ENCODE measurements at places on chromosomes 1 and 21. TPM values are rescaled to one million over a fixed set of nuclear protein-coding genes. Genes with fewer than 3 reads are reported as not detected.
A peak's percentile ranks its signal among the peaks of the same experiment; 100 is the strongest.

DNA sequence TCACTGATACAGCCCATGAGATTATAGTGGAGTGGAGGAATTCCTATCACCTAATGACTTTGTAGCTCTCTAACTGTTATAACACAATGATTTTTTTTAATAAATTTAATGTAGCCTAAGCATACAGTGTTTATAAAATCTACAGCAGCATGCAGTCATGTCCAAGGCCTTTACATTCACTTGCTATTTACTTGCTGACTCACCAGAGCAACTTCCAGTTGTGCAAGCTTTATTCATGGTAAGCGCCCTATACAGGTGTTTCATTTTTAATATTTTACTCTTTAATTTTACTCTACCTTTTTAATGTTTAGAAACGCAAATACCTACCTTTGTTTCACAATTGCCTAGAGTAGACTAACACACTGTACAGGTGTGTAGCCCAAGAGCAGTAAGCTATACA lies 1652.2 kb downstream of the BRINP3 start:
- H3K27ac ChIP-seq, result no peak overlapping the region
- H3K27me3 ChIP-seq, result no peaks in the 10 kb centered on the region
- H3K36me3 ChIP-seq, result no peaks in the 10 kb centered on the region
- no peak for DNase-seq
- H3K4me1 ChIP-seq, result no peaks in the 10 kb centered on the region

- peaks cover 15% of the 10 kb centered on the region for H3K27me3 ChIP-seq
- H3K4me3 ChIP-seq, result no peak overlapping the region
- H3K4me1 ChIP-seq, result no peaks in the 10 kb centered on the region
- H3K27ac ChIP-seq, result no peak overlapping the region
These were observed 18.0 kb upstream of the OLIG2 start for GRCh38 chr21:33007747-33008146.

- no peaks in the 10 kb centered on the region for H3K4me1 ChIP-seq
- H3K27ac ChIP-seq, result no peak overlapping the region
- peaks cover 23% of the 10 kb centered on the region for H3K27me3 ChIP-seq
- no peak for DNase-seq
- H3K4me3 ChIP-seq, result no peak overlapping the region
These were observed 18.0 kb downstream of the PTPRU start for GRCh38 chr1:29254346-29254745.

GRCh38 chr1:192311281-192311680 lies 5.5 kb upstream of the RGS21 start:
- DNase-seq, result no peak
- no peak overlapping the region for H3K4me3 ChIP-seq

DNA sequence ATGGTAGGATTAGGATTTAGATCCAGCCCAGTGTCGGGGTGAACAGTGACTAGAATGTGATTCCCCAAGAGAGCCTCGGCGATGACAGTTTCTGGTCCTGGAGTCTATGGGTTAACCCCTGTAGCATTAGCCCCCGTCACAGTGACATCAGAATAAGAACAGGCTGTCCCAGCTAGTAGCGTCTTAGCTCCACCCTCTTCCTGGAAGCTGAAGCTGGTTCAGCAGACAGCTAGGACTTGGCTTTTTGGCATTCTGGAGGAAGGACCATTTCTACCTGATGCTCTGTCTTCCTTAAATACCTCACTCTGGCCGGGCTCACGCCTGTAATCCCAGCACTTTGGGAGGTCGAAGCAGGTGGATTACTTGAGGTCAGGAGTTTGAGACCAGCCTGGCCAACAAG lies 5.0 kb downstream of the NDUFS2 start:
- H3K27ac ChIP-seq, result no peak overlapping the region
- H3K27me3 ChIP-seq, result no peaks in the 10 kb centered on the region
- H3K4me1 ChIP-seq, result peaks cover 53% of the 10 kb centered on the region
- DNase-seq, result no peak

- H3K36me3 ChIP-seq, result no peaks in the 10 kb centered on the region
- H3K27ac ChIP-seq, result no peak overlapping the region
- H3K4me3 ChIP-seq, result no peak overlapping the region
- H3K27me3 ChIP-seq, result peaks cover 7% of the 10 kb centered on the region
- H3K4me1 ChIP-seq, result no peaks in the 10 kb centered on the region
These were observed 75.2 kb downstream of the AXDND1 start for GRCh38 chr1:179440971-179441370.

DNA sequence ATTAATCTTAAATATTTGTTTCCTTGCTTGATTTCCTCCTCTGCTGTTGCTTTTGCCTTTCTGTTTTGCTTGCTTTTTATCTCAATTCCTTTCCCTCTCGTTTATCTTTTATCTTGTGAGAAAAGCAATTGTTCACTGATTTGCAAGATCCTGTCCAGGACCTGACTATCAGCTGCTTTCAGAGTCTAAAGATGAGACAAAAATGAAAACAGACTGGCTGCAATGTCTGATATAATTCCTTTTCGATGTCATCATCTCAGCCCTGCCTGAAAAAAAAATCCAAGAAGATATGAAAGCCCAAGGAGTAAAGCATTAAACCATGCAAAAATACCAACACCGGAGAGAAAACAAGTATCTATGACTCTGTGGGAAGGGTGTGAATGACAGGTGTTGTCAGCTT lies 225.5 kb downstream of the PATJ start:
- H3K27me3 ChIP-seq, result no peaks in the 10 kb centered on the region
- DNase-seq, result no peak
- no peaks in the 10 kb centered on the region for H3K4me1 ChIP-seq
- H3K4me3 ChIP-seq, result no peak overlapping the region
- H3K27ac ChIP-seq, result no peak overlapping the region
- no peaks in the 10 kb centered on the region for H3K36me3 ChIP-seq

GRCh38 chr1:29387210-29387609 lies 150.9 kb downstream of the PTPRU start:
- H3K27me3 ChIP-seq, result peaks cover 9% of the 10 kb centered on the region
- H3K4me1 ChIP-seq, result no peaks in the 10 kb centered on the region
- no peak overlapping the region for H3K4me3 ChIP-seq
- DNase-seq, result no peak

- no peak overlapping the region for H3K27ac ChIP-seq
- H3K27me3 ChIP-seq, result peaks cover 10% of the 10 kb centered on the region
- H3K4me3 ChIP-seq, result no peak overlapping the region
- no peaks in the 10 kb centered on the region for H3K36me3 ChIP-seq
- no peaks in the 10 kb centered on the region for H3K4me1 ChIP-seq
- DNase-seq, result no peak
These were observed 25.5 kb downstream of the CAPN9 start for GRCh38 chr1:230772457-230773395.

GRCh38 chr1:103122983-103123720 lies 14.8 kb upstream of the COL11A1 start:
- H3K4me1 ChIP-seq, result no peaks in the 10 kb centered on the region
- H3K36me3 ChIP-seq, result no peaks in the 10 kb centered on the region
- H3K4me3 ChIP-seq, result no peak overlapping the region
- H3K27ac ChIP-seq, result no peak overlapping the region
- no peaks in the 10 kb centered on the region for H3K27me3 ChIP-seq

DNA sequence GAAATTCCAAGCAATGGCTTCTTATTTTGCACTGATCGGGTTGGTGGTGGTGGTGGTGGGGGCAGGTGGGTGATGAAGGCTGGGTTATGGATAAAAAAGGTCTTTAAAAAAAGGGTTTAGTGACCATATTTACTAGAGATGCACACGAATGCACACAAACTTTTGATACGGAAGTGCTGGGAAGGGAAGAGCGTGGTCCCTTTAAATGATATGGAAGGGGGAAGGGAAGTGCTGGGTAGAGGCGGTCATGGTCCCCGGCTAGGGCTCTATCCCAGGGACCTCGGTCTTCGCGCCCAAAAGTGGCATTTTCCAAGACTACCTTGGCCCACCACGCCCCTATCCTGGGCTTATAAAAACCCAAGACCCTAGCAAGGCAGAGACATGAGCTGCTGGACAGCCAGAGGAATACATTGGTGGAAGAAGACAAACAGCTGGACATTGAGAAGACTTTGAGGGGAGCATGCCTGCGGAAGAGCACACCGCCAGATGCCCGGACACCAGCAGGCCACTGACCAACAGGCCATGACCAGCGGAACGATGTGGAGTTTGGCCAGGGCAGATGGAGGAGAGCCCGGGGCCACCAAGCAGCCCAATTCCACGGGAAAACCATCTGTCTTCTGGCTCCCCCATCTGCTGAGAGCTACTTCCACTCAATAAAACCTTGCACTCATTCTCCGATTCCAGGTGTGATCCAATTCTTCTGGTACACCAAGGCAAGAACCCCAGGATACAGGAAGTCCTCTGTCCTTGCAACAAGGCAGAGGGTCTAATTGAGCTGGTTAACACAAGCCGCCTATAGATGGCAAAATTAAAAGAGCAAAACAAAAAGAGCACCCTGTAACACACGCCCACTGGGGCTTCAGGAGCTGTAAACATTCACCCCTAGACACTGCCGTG lies 1720.2 kb downstream of the MRPL39 start:
- no peak for DNase-seq
- H3K27me3 ChIP-seq, result no peaks in the 10 kb centered on the region
- H3K27ac ChIP-seq, result peak overlapping the region; percentile 22
- no peaks in the 10 kb centered on the region for H3K36me3 ChIP-seq
- H3K4me3 ChIP-seq, result peak overlapping the region; percentile 64

- no peak overlapping the region for H3K4me3 ChIP-seq
- no peaks in the 10 kb centered on the region for H3K36me3 ChIP-seq
- no peak overlapping the region for H3K27ac ChIP-seq
- no peak for DNase-seq
- no peaks in the 10 kb centered on the region for H3K4me1 ChIP-seq
- H3K27me3 ChIP-seq, result peaks cover 9% of the 10 kb centered on the region
These were observed 49.7 kb downstream of the SYF2 start for GRCh38 chr1:25182629-25183028.

DNA sequence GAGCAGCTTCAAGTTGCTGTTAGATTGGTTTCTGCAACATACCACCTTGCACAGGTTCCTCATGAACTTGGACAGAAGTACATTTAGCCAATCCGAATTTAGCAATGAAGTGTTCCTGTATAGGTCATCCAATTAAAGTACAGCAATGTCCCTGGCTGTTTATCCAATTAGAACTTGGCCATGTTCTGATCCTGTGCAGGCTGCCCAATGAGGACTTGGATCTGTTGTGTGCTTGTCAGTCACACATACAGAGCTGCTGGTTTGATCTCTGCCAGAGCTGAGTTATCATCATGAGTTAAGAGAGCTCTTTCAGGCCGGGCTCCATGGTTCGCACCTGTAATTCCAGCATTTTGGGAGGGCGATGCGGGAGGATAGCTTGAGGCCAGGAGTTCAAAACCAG lies 22.0 kb upstream of the IFNLR1 start:
- H3K4me1 ChIP-seq, result no peaks in the 10 kb centered on the region
- H3K27ac ChIP-seq, result no peak overlapping the region
- no peaks in the 10 kb centered on the region for H3K36me3 ChIP-seq
- H3K27me3 ChIP-seq, result peaks cover 8% of the 10 kb centered on the region

DNA sequence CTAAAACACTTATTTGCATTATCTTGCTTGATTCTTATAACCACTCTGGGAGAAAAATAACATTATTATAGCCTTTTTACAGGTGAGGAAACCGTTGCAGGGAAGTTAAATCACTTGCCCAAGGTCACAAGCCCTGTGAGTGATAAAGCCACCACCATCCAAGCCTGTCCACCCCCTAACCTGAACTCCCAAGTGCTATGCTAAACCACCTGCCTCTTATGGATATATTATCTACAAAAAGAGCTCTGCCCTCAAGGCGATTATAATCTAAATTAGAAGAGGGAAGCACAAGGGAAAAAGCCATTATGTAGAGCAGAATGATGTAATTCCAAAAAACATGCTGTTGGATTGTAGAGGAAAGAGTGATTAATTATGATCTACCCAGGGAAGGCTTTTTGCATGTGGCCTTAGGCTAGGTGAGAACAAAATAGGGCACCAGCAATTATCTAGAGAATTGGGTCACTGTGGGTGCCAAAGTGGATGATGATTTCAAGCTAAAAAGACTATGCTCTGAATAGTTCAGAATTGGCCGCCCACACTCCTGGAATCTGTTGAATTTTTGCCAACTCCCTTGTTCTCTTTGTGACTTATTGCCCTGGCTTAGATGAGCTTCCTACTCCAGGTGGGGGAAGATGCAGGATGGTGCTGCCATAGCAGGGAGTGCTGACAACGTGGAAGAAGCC lies 205.3 kb downstream of the FGGY start:
- H3K36me3 ChIP-seq, result no peaks in the 10 kb centered on the region
- H3K4me1 ChIP-seq, result no peaks in the 10 kb centered on the region
- no peak for DNase-seq
- H3K27ac ChIP-seq, result no peak overlapping the region
- H3K27me3 ChIP-seq, result no peaks in the 10 kb centered on the region
- no peak overlapping the region for H3K4me3 ChIP-seq

DNA sequence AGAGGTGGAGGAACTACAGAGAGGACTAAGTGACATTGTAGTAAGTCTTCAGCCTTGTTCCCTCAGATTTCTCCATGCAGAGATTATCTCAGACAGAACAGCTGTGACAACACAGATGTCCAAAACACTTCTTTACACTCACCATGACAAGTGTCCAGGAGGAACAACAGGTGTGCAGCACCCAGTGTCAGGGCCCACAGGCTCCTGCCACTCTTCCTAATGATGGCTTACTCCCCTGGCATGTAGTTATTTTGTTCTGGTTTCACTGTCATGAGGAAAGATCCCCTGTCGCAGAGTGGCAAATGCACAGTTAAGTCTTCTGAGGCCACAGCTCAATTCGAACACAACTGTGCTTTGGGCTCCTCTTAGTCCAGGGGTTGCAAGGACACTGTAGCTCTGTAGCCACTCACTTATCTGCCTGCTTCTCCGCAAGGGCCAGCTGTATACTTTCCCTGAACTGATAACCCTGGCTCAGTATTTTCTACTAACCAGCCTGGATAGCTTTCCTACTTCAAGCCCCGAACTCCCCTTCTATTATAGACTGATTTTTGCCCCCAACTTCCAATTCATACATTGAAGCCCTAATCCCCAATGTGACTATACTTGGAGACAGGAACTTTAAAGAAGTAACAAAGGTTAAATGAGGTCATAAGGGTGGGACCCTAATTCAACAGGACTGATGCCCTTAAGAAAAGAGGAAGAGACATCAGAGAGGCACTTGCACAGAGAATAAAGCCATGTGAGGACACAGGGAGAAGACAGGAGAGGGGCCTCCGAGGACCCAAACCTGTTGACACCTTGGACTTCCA lies 11.1 kb downstream of the PDZK1 start:
- no peak for DNase-seq
- no peak overlapping the region for H3K27ac ChIP-seq
- peaks cover 11% of the 10 kb centered on the region for H3K27me3 ChIP-seq

- no peak overlapping the region for H3K4me3 ChIP-seq
- H3K27ac ChIP-seq, result no peak overlapping the region
- no peaks in the 10 kb centered on the region for H3K4me1 ChIP-seq
- no peaks in the 10 kb centered on the region for H3K36me3 ChIP-seq
- peaks cover 2% of the 10 kb centered on the region for H3K27me3 ChIP-seq
- DNase-seq, result no peak
These were observed 41.0 kb downstream of the PGBD5 start for GRCh38 chr1:230385158-230385450.

GRCh38 chr1:85623061-85623471 lies 42.5 kb downstream of the CCN1 start:
- H3K27me3 ChIP-seq, result no peaks in the 10 kb centered on the region
- H3K27ac ChIP-seq, result no peak overlapping the region
- peaks cover 14% of the 10 kb centered on the region for H3K36me3 ChIP-seq
- H3K4me1 ChIP-seq, result peaks cover 9% of the 10 kb centered on the region
- H3K4me3 ChIP-seq, result no peak overlapping the region
- DNase-seq, result no peak

CR1L gene
- total RNA-seq, result not detected

CELA2A gene
- total RNA-seq, result not detected

AK5 gene
- 0.65 TPM for total RNA-seq

NR5A2 gene
- total RNA-seq, result 0.13 TPM

SAMD11 gene
- not detected for total RNA-seq

SELL gene
- total RNA-seq, result 297 TPM

LCE1A gene
- total RNA-seq, result not detected

KMO gene
- not detected for total RNA-seq

KLHDC9 gene
- 1.2 TPM for total RNA-seq

OR2G6 gene
- not detected for total RNA-seq

All from activated CD4-positive, alpha-beta memory T cell treated with anti-CD3 and anti-CD28 coated beads, Interleukin-2, amount 10 ng/mL, durations not matched to agents 7 days and 5 days (primary cell).